ELF-1 (cell line): ENCODE measurements at places on chromosomes 16 and 17.

- DNase-seq: no peak
Observed at GRCh38 chr17:40344421-40345160, 19.9 kb downstream of the GJD3 start.

- no peak for DNase-seq
Observed at GRCh38 chr16:77555791-77556190, 121.0 kb upstream of the ADAMTS18 start.

DNA sequence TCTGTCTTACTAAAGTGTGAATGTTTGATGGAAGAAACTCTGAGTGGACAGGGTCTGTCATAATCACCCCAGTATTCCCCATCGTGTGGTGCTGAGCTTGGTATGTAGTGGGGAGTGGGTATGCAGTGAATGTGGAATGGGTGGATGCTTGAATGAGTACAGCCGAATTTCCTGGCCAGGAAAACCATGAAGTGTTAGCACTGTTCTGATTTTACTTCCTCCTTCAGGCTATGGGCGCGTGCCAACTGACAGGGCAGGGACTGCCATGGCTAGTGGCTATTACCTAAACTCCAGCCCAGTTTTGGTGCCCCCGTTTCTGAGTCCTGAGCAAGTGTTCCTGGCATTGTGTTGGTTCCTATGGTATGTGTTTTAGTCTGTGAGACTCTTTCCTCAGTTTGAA is 48.6 kb downstream of the PRKCA start:
- no peak for DNase-seq

GRCh38 chr16:86459266-86459665 is 51.1 kb upstream of the FOXF1 start:
- DNase-seq: no peak

DNA sequence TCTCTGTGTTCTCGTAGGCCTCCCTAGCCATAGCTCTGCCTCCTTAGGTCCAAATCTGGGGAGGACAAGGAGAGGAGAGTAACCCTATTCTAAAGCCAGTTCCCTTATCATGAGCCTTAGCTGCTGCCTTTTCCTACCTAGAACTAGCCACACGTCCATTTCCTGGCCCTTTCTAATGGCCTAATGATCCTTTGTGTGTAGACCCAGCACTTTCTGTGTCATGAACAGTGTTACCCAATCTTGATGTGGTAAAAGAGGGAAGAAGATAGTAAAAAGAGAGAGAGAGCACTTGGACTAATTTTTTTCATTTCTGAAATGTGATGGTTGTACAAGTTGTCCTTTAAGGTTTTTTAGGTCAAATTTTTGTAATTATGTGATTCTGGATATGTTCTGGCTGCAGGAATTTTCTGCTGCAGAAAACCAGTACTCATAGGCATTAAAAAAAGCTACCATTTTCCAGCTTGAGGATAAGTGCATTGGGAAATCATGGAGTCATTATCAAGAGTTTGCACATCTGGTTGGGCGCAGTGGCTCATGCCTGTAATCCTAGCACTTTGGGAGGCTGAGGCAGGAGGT is 18.2 kb downstream of the CASC3 start:
- DNase-seq: no peak
